PC-9 (cell line): ENCODE measurements at places on chromosomes 11 and 22. TPM values are rescaled to one million over a fixed set of nuclear protein-coding genes. Genes with fewer than 3 reads are reported as not detected.
A peak's percentile ranks its signal among the peaks of the same experiment; 100 is the strongest.

DNA sequence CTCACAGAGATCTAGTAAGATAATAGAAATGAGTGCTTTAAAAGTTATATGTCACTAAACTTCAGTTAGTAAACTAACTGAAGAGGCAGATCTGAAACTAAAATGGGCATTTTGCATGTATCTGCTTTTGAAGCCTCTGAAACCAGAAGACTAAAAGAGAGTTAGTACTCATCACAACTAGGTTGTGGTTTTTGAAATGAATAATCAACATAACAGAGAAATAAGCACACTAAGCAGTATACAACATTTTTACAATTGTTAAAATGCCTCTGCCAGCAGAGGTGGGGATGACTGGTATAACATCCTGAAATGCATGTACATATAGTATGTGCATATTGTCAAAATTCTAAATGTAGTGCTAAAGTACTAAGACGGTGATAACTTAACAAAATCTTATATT lies 564.5 kb downstream of the DLG2 start:
- no peaks in the 10 kb centered on the region for H3K36me3 ChIP-seq
- no peaks in the 10 kb centered on the region for H3K27me3 ChIP-seq
- no peaks in the 10 kb centered on the region for H3K4me1 ChIP-seq
- H3K4me3 ChIP-seq: no peak overlapping the region
- DNase-seq: no peak

- DNase-seq: no peak
- peaks cover 82% of the 10 kb centered on the region for H3K4me1 ChIP-seq
- peak overlapping the region; percentile 77 for H3K27ac ChIP-seq
- peaks cover 39% of the 10 kb centered on the region for H3K36me3 ChIP-seq
These were observed 79.7 kb downstream of the MAML2 start for GRCh38 chr11:96263238-96263763.

GRCh38 chr11:93444617-93445073 lies 98.5 kb downstream of the SMCO4 start:
- H3K36me3 ChIP-seq: no peaks in the 10 kb centered on the region
- peaks cover 18% of the 10 kb centered on the region for H3K27me3 ChIP-seq
- peak; percentile 72 for DNase-seq
- H3K4me1 ChIP-seq: no peaks in the 10 kb centered on the region
- H3K4me3 ChIP-seq: no peak overlapping the region
- H3K27ac ChIP-seq: no peak overlapping the region

DNA sequence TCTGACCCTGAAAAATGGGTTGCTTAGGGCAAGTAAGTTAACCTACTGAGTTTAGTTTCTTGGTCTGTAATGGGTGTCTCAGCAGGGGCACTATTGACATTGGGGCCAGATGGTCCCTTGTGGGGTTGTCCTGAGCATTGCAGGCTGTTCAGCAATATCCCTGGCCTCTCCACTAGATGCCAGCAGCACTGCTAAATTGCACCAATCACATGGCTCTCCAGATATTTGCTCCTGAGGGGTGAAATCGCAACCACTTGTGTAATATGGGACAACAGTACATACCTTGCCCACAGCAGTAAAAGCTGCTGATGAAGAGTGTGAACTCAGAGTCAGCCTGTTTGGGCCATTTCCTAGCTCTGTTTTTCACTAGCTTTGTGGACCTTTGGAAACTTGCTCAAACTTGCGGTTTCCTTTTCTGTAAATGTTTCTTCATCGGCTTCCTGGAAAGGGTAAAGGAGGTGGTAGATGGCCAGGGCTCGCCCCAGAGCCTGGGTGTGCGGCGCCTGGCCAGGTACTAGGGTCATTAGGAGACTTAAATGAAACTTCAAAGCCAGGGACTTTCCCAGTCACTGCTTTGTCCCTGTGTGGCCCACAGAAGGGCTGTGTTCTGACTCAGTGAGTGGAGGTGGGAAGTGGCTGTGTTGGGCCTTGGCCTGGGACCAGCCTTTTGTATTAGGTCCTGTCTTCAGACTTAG lies 13.0 kb downstream of the NCF4 start:
- no peaks in the 10 kb centered on the region for H3K36me3 ChIP-seq
- peak; percentile 97 for DNase-seq
- H3K27me3 ChIP-seq: no peaks in the 10 kb centered on the region
- peak overlapping the region; percentile 8; the same call in 1 of the 2 replicates for H3K4me3 ChIP-seq
- peaks cover 61% of the 10 kb centered on the region for H3K4me1 ChIP-seq

DNA sequence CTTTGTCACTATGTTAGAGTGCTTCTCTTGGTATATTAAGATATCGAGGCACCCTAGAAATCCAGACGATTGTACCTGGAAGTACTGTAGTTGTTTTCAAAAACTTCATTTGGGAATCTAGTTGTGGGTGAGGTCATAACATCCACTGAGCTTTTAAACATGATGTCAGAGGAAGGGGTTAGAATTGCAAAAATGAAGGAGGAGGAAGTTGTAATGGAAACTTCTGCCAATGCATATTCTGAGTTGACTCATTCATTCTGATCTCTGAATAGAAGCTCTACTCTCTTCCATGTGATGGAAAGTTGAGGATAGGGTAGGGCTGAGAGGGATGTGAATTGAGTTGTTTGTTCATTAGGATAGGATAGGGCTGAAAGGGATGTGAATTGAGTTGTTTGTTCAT lies 7.7 kb downstream of the CD44 start:
- no peaks in the 10 kb centered on the region for H3K27me3 ChIP-seq
- peak overlapping the region; percentile 70; the same call in 1 of the 2 replicates for H3K4me3 ChIP-seq
- no peak for DNase-seq
- H3K36me3 ChIP-seq: peaks cover 75% of the 10 kb centered on the region
- H3K4me1 ChIP-seq: peaks cover 97% of the 10 kb centered on the region
- H3K27ac ChIP-seq: peak overlapping the region; percentile 91

Gene A4GALT
- total RNA-seq: 17.1 and 19.3 TPM in 2 replicates

Gene OR8G5
- total RNA-seq: not detected in 2 replicates

- no peak for DNase-seq
- H3K27ac ChIP-seq: no peak overlapping the region
- H3K4me1 ChIP-seq: peaks cover 29% of the 10 kb centered on the region
- H3K27me3 ChIP-seq: no peaks in the 10 kb centered on the region
- no peaks in the 10 kb centered on the region for H3K36me3 ChIP-seq
These were observed 342.7 kb downstream of the AASDHPPT start for GRCh38 chr11:106420048-106420665.

- DNase-seq: no peak
- H3K27ac ChIP-seq: no peak overlapping the region
- no peaks in the 10 kb centered on the region for H3K27me3 ChIP-seq
- H3K4me1 ChIP-seq: peaks cover 42% of the 10 kb centered on the region
- H3K36me3 ChIP-seq: 0 out of 2 replicates have a peak, but pooled peaks cover 3% of the 10 kb centered on the region
- H3K4me3 ChIP-seq: no peak overlapping the region
These were observed 69.1 kb upstream of the PPARA start for GRCh38 chr22:46081036-46081830.

DNA sequence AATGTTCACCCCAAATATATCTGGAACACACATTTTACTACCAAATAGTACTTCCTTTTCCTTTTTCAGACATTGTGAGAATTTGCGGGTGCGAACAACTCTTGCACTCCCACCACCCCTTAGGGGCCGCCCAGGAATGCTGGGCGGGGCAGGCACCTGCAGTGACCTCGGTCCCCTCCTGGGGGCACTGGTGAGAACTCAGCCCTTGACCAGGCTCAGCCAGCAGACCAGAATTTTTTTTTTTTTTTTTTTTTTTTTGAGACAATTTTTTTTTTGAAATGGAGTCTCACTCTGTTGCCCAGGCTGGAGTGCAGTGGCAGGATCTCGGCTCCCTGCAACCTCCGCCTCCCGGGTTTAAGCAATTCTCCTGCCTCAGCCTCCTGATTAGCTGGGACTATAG lies 75.8 kb downstream of the ARHGAP8 start:
- DNase-seq: peak; percentile 31
- no peak overlapping the region for H3K4me3 ChIP-seq
- no peaks in the 10 kb centered on the region for H3K27me3 ChIP-seq

DNA sequence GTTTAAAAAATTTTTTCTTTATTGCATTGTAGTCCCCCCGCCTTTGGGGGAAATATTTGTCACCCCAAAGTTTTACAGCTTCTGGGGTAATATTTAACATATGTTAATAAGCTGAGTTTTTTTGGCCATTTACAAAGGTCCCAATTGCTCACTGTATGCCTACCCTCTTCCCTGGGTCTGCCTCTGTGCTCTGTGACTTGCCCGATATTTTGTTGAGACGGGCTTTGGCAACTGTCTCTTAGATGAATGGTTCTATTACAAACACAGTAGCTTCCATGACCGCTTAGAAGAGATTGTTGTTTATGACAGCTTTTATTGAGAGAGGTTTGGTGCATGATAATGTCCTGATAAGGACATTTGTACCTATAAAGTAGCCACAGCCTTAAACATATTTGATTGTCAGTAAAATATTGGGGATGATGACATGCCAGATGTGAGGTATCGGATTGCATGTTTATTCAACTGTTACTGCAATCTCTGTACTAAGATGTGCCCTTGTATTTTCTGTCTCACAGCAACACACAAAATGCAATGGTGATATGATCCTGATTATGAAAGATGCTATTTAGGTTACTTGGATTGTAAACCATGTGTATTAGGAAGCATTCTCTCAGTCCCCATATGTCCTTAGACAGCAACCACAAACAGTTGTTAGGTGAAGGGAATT lies 103.1 kb downstream of the TEAD1 start:
- no peak for DNase-seq
- 0 out of 2 replicates have a peak, but pooled peaks cover 4% of the 10 kb centered on the region for H3K36me3 ChIP-seq

- no peaks in the 10 kb centered on the region for H3K27me3 ChIP-seq
- DNase-seq: no peak
- no peaks in the 10 kb centered on the region for H3K4me1 ChIP-seq
- no peak overlapping the region for H3K4me3 ChIP-seq
- H3K27ac ChIP-seq: no peak overlapping the region
These were observed 30.5 kb downstream of the CDPF1 start for GRCh38 chr22:46219636-46220035.

DNA sequence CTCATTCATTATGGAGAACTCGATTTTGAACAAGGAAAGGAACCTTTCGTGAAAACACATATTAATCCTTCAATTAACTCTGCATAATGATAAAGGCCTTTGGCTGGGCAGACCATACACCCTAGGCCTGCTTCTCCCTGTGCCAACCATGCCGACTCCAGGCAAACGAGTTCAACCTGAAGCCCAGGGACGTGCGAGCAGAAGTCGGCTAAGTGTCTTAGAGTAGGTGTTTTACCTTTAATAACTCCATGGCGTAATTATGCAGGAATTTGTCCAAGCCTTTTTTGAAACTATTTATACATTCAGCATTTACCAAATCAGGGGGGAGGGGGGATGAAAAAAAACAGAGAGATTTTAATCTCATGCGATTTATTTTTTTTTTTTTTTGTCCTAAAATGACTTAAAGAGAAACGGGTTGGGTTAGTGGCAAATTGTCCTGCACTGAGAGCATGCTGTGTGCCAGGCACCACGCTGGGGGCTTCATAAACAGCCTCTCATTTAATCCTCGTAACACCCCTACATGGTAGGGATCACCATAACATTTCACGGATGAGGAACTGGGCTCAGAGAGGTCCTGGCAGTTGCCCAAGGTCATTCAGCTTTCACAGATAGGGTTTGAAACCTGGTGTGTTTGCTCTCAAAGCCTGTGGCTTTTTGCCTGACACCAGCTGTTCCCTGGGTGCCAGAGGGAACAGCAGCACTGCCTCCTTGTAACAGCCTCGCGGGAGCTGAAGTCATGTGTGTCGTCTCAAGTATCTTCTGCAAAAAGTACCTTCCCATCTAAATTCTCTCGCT lies 423.9 kb downstream of the MN1 start:
- H3K4me3 ChIP-seq: no peak overlapping the region
- peak; percentile 23 for DNase-seq
- no peaks in the 10 kb centered on the region for H3K27me3 ChIP-seq
- no peak overlapping the region for H3K27ac ChIP-seq

DNA sequence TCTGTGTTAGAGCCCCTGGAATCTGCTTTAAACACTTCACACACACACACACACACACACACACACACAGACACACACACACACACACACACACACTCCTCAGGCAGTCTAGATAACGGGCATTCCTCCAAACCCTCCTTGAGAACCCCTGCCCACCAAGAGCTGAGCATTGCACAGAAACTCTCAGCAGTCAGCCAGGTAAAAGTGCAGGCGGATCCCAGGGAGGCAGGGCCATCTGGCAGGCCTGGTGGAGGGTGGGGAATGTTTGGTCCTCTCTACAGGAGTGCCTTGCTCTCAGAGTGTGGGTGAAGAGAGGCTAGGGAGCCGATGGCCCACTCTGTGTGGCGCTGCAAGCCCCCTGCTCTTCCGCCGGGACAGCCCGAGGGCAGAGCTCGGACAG lies 190.2 kb downstream of the BUD13 start:
- H3K27me3 ChIP-seq: peaks cover 85% of the 10 kb centered on the region
- H3K4me1 ChIP-seq: no peaks in the 10 kb centered on the region
- no peaks in the 10 kb centered on the region for H3K36me3 ChIP-seq
- DNase-seq: no peak

Gene C11orf68
- total RNA-seq: 36.5 and 43.9 TPM in 2 replicates

DNA sequence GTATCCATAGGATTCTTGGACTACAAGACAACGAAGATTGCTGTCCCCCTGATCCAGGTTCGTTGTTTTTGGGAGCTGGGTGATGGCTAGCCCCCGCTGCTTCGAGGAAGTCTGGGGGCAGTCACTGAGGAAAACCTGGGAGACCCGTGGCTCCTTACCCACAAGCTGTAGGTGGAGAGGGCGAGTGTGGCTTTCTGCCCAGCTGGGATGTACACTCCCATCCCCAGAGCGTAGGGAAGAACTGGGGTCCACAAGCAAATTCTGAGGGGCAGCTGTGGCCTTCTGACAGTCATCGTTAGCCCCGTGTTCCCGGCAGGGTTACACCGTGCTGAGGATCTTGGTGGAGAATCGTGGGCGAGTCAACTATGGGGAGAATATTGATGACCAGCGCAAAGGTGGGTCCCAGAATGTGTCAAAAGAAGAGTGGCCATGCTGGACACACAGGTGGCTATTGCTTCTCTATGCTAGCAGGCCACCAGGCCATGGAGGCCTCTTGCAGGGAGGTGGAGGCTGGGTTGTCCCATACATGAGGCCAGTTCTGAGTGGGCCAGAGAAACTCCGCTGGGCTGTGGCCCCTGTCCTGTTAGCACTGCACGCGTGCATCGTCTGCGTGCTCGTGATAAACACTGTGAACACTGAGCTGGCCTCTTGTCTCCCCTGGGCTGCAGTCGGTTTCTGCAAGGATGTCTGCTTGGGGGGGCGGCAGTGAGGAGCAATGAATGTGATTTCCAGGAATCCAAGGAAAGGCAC lies 39.8 kb downstream of the GLB1L2 start:
- DNase-seq: no peak
- no peak overlapping the region for H3K27ac ChIP-seq
- no peaks in the 10 kb centered on the region for H3K27me3 ChIP-seq

Gene MAJIN
- 4.5 and 7.1 TPM in 2 replicates for total RNA-seq

- DNase-seq: no peak
- no peaks in the 10 kb centered on the region for H3K4me1 ChIP-seq
- H3K27me3 ChIP-seq: peaks cover 77% of the 10 kb centered on the region
- no peak overlapping the region for H3K4me3 ChIP-seq
- no peak overlapping the region for H3K27ac ChIP-seq
These were observed 48.4 kb upstream of the DBX1 start for GRCh38 chr11:20208622-20209111.
